ENCODE measurements at places on chromosomes 7 and 10.

DNA sequence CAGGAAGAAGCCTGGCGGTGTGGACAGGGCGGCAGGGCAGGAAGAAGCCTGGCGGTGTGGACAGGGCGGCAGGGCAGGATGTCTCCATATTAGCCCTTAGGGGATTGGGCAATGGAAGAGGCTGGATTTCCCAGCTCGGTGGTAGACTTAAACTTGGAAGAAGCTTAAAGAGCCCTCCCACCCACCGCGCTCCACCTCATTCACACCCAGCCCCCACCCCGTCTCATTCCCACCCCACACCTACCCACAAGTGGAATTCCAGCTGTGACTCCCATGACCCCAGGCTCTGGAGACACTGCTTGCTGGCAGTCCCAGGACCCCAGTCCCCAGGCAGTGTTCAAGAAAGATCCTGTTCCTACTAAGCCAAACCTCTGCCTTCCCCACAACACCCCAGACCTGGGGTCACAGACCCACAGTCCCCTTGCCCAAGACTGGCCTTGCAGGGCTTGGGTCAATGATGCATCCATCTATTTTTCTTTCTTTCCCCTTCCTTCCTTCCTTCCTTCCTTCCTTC is 34.0 kb downstream of the SPDYE6 start:
- no peak for DNase-seq

DNA sequence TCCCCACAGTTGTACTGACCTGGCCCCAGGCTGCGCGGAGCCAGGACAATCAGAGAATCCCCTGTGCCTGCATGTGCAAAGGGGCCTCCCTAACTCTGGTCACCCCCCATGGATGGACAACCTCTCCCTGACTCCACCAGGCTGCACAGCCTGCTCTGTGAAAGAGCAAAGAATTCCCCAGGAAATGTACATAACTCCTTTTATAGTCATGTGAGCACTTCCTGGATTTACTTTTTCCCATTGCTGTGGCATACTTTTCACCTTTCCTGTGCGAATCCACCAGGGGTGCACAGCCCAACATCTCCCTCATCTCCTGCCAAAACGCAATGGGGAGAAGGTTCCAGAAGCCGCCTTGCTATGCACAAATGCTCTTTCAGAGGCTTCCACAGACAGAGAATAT is 27.9 kb downstream of the FGFR2 start:
- DNase-seq, result no peak

- DNase-seq, result peak; percentile 53
Observed at GRCh38 chr10:73522263-73522662, 26.4 kb upstream of the PPP3CB start.

DNA sequence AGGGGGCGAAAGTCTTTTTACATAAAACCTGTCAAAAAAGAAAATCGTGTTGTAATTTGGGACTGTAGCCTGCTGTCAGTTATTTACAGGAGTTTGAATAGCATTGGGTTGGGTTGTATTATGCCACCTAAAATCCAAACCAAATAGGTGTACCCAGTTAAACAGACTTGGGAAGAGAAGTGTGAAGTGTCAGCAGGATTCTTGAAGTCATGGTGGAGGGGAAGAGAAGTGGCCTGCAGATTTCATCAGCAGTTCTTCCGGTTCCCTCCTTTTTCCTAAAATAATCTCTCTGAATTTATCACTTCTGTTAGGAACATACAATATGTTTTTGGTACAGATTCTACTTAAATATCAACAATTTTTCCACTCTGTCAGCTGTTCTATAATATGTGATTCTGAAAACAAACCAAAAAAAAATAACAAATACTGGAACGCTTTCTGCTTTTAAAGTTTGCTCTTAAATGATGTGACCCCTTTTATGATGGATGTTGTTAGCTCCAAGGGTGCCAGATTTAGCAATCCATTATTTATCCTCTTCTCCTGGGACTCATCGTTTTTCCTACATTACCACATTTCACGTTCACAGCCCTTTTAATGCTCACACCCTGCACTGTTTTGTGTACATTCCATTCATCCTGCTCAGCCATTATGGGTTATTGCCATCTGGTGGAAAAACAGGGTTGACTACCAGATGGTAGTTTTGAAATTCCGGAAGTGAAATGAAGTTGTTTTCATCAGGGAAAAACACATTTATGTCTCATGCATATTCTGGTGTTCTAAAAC is 18.7 kb upstream of the ARHGAP12 start:
- DNase-seq, result peak; percentile 93

GRCh38 chr7:141362580-141363435 is 188.4 kb upstream of the AGK start:
- DNase-seq, result peak; percentile 79

GRCh38 chr10:113096128-113096996 is 146.3 kb downstream of the TCF7L2 start:
- no peak for DNase-seq

DNA sequence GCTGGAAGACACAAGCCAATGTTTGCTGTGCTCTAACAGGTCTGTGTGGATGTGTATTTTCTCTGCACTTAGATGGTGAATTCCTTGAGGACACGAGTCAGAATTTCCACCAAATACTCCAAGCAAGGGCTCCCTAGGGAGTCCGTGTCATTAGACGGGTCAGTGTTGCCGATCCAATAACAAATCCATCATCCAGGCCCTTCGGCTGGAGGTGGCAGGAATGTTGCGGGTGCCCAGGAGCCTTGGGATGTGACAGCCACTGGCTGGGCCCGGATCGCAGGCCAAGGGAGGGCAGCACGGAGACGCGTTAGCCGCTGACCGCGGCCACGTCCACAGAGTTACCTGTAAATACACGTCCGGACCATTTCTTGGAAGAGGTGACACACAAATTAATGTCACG is 186.8 kb downstream of the WDR37 start:
- no peak for DNase-seq

GRCh38 chr7:3978839-3979238 is 677.8 kb downstream of the SDK1 start:
- no peak for DNase-seq

GRCh38 chr7:70036695-70037094 is 438.4 kb downstream of the AUTS2 start:
- DNase-seq, result no peak

DNA sequence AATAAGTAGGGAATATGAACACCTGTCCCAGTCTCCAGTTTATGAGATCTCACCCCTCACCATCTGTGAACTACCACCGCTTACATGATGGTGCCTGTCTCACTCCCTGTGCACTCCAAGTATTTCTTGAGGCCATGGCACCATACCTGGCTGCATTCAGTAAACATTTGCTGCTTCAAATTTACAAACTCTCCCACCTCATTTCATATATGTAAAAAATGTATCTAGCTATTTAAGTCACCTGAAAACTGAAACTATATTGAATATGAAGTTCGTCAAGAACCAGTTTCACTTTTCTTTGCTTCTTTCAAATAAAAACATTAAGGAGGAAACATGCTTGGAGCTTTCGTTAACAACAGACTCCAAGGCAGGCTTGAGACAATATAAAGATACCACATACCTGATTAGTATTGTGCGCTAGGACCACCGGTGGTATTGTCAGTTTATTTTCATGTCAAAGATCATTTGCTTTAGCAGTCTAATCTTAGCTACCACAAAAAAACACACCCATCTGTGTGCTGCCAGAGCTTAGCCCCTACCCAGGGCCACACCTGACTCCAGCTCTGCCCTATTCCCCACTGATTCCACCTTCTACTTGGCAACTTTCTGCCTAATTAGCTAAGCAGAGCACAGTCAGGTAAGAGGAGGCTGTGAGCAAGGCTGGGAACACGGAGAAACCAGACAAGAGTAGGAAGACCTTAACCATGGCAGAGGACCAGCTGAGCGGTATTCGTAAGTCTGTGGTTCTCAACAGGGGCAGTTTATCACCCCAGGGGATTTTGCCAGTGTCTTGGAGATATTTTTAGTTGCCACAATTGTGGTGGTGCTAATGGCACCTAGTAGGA is 92.0 kb downstream of the ZFAND4 start:
- no peak for DNase-seq

DNA sequence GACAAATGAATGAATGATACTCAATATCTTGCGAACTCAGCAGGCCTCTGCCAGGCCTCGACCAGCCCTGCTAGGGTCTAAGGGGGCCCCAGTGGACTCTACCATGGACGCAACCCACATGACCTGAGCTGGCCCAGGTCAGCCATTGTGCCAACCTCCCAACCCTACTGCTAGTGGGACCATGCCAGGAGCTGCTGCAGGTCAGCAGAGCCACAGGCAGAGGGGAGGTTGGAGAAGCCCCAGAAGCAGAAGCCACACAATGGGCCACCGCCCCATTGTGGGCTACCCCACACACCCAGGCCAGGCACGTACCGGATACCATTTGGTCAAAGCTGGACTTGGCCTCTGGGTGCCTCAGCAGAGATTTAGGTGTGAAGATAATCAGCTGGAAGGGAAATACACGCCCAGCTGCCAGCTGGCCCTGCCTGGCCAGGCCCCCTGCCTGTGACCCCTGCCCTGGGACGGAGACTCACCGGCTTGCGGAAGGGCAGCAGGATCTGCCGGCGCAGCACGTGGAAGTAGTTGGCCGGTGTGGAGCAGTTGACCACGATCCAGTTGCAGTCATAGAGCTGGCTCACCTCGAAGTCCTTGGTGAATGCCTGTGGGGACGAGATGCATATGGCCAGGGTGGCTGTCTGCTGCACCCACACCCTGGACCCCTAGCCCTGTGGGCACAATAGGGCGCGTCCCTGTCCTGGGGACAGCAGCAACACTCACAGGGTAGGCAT is 24.5 kb downstream of the OGDHL start:
- DNase-seq, result no peak

- no peak for DNase-seq
Observed at GRCh38 chr7:123652406-123652805, 3.3 kb upstream of the LMOD2 start.

DNA sequence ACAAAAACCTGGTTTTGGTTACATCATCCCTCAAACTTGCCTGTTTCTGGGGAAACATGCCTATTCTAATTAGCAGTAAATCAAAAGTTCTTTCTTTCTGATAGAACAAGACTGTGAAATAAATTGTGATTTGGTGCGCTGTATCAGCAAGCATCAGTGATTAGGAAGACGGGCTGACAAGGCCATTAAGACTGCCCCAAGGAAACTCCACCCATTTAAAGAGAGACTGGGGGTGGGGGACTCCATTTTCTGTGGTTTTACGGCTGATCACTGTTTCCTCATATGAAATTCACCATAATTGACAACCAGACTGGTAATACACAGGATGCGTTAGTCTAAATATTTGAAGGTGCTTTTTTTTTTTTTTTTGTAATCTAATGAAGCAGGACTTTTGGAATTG is 68.7 kb downstream of the MBL2 start:
- peak; percentile 11 for DNase-seq

GRCh38 chr7:94509887-94510581 is 425 bp downstream of the CASD1 start:
- peak; percentile 64 for DNase-seq

DNA sequence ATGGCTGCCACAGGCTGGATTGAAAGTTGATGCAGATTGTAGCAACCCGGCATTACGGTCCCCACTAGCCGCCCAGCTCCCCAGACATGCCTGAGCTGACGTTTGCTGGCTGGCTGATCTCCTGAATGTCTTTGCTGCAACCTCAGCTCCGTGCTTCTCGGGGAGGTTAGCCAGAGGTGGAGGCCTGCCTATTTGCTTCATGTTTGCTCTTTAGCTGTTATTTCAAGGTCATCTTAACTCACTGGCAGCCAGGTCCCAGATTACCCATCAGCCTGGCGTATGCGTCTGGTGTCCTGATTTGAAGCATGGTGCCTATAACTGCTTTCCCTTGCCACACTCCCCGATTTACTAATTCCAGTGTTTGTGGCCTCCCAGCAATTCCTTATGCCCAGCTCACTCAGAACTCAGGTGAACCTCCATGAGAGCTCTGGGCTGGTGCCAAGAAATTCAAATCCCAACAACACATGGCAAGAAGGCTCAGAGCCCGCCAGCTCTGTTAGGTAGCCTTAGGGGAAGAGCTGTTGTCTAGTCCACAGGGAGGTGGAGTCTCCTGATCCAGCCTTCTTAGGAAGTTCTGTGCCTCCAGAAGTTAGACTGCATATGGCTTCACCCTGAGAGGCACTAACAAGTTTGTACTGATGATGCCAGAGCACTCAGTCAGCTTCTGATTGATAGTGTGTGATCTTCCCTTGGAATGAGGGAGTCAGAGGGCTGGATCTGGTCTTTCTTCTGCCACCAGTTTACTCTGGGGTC is 69.7 kb upstream of the EXOC4 start:
- DNase-seq, result no peak

GRCh38 chr7:135260930-135261721 is 27.5 kb downstream of the STRA8 start:
- no peak for DNase-seq

GRCh38 chr10:90130321-90131086 is 429.1 kb downstream of the KIF20B start:
- no peak for DNase-seq

DNA sequence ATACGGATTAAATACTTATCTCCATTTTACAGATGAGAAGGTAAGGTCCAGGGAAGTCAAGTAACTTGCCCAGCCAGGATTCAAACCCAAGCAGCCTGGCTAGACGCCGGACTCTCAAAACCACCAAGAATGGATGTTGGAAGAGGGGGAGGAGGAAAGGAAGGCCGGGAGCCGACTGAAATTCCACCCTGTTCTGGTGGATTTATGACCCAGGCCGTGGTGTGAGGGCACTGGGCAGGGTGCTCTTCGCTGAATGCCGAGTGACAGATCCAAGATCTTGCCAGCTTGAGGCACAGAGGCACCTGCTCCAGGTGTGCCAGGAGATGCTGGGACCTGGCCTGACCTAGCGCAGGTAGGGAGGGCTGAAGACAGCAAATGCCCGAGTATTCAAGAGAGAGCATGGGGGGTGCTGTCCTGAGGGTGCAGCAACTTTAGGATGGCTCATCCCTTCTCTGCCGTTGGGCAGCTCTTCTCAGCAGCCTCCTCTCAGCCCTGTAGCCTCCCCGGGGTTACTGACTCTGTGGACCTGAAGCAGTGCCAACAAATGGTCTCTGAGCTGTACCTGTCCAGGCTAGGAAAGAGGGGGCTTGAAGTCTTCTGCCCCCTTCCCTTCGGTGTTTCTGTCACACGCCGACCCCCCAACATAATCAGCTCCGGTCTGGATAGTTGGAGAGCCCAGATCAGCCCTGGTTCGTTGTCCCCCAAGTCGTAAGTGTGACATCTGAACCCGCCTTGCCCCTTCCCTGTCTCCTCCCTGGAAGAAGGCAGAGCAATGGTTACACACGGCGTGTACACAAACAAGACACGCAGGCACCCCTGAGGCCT is 713 bp downstream of the LOXL4 start:
- no peak for DNase-seq
